Cortex of kidney (tissue), 1 donor: ENCODE measurements at places on chromosomes 4 and X.

DNA sequence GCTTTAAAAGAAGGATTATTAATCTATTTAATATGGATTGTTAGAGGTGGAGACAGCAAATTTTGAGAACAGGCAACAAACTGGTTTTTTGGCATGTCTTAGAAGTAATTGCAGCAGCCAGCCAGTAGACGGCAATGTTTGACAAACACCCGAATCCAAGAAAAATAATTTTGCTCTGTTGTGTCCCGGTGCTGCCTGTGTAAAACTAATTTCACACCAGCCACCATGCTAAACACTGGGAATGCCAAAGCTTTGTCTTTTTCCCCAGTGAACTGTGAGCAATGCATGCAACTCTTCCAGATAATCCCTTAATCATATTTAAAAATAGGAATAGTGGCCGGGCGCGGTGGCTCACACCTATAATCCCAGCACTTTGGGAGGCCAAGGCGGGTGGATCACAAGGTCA, 25.9 kb downstream of the SMIM31 start:
- no peak for DNase-seq

GRCh38 chrX:130097507-130098209, 12.6 kb downstream of the ELF4 start:
- no peak for DNase-seq

DNA sequence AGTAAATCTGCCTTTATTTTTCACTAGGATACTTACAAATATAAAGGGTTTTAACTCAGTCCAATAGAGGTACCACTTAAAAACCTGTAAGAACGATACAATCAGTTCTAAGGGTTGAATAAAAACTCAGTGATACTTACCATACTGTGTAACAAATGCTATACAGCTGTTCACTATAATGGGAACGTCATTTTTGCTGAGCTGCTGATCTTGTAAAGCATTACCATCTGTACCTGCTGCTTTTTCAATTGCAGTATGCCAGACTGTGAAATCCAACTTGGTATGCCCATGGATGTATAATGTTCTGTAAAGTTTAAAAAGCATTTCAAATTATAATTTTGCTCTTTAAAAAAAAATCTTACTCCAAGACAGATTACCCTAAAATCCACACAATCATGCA, 111.2 kb downstream of the ARAP2 start:
- no peak for DNase-seq

DNA sequence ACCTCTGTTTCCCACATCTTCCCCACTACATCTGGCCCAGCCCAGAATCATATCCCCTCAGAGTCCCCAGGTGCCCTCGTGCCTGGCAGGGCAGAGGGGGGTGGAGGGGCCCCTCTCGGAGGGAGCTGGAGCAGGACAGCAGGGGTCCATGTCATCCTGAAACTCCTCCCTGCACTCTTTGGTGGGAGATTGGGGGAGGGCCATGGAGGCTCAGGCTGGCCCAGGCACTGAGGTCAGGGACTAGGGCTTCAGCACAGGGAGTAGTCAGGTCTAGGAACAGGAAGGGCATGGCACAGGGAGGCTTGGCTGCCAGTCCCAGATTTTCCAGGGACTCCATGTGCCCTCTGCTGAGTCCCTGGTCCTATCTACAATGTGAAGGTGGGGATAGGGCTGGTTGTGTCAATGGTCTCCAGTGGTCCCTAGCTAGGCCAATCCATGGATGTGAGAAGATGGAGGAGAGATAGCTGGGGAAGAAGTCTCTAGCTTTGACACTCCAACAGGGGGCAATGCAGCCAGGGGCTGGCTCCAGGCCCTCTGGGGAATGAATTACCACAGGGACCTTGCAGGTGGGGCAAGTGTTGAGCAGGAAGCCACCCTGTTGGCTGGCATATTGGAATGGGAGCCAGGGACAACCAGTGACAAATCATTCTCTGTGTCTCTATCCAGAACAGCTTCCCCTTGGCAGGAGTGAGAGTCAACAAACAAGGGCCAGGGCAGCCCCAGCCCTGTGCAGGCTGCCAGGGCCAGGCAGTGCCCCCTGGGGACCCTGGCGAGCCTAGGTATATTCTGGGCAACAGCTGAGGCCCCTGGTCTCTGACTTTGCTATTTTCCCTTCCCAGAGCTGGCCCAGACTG, 154.4 kb downstream of the EFNB1 start:
- no peak for DNase-seq
